Muscle of leg (tissue), 16 donors: ENCODE measurements at places on chromosomes 11 and 22.

DNA sequence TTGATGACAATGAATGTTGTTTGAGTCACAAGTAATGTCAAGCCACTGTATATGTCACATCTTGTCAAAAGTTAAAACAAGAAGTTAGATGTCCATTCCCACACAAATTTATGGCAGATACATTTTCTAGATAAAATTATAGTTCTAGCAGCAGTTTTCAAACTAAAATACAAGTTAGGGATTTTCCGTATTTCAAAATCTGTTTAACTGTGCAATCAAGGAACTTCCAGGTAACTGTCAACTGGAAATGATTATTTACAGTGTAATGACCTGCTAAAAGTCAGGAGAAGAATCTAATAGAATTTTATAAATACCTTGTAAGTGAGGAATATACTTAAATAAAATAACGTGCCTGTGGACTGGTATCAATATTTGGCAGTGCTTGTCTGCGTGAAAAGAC lies 111.5 kb downstream of the PDE3B start:
- no peak for DNase-seq

DNA sequence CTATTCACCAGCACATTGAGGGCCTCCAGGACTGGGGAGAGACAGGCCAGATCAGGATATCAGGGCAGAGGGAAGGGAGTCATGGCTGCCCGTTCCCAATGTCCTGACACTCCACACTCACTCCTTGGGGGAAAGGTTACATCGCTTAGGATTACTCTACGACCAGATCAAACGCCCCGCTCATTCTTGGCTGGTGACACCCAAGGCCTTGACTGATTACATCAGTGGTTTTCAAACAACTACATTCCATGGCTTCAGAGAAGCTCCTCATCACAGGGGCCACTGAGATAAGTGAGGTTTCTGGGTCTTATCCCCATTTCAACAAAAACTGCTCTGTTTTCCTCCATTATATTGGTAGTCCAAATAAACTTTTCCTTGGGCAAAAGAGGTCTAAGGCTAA lies 15.0 kb downstream of the UBE2L6 start:
- DNase-seq, result no peak

GRCh38 chr22:28009272-28009827 lies 90.3 kb upstream of the PITPNB start:
- peak; percentile 85 for DNase-seq

DNA sequence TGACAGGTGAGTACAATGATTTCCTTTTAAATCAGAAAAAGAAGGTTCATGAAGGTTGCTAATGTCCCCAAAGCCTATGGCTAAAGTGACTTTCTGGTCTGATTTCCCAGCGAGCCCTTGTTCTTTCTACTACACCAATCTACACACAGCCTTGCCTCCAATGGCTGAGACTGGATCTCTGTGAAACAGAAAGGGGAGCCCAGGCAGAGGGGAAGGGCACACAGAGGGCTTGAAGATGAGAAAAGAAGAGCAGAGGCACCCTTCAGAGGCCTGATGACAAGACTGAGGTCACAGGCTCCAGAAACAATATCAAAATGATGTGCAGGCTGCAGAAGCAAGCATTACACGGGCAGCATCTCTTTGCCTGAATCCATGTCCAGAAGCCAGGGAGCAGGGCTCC lies 1.5 kb downstream of the SYN3 start:
- DNase-seq, result no peak

- peak; percentile 83 for DNase-seq
Measured at GRCh38 chr11:86930957-86931547, 24.1 kb downstream of the FZD4 start.

- DNase-seq, result no peak
Measured at GRCh38 chr22:48101704-48102103, 1339.3 kb downstream of the TBC1D22A start.

GRCh38 chr11:12377824-12378593 lies 638 bp downstream of the PARVA start:
- peak; percentile 80 for DNase-seq

DNA sequence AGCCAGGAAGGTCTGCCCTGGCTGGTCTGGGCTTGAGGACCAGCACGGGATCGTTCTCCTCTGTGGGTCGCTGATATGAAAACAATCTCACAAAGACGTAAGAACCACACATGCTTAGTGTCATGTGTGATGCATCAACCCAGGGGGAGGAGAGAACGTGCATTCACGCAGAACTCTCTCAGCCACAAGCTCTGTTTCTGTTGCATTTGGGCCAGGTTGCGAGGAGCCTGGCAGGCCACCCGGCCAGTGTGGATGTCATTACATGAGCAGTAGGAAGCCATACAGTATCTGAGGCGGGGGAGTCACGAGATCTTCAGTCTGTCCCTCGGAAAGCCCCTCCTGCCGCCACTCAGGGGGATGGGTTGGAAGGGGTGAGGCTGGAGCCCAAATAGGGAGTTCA lies 53.1 kb upstream of the KCNQ1OT1 start:
- no peak for DNase-seq

- no peak for DNase-seq
Measured at GRCh38 chr11:104205838-104206237, 41.9 kb upstream of the PDGFD start.

DNA sequence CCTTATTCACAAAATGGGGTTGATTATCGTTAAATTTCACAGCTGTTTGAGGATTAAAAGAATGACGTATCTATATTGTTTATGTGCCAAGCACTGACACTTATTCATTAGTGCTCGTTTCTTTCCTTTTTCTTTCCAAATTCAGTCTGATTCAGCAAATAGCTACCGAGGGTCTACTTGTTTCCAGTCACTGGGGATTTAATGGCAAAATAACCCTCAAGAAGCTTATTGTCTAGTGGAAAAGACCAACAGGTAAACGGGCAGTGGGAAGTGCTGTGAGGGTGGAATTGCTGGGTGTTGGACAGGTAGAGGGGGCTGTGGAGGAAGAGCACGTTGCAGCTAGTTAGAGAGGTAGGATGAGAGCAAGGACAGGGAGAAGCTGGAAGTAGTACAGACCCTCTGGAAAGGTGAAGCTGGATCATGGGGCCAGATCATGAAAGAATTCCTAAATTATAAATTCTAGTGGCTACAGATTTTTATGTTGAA lies 48.3 kb upstream of the BIRC3 start:
- no peak for DNase-seq

GRCh38 chr11:3196161-3197043 lies 22.2 kb downstream of the MRGPRG start:
- peak; percentile 22 for DNase-seq

DNA sequence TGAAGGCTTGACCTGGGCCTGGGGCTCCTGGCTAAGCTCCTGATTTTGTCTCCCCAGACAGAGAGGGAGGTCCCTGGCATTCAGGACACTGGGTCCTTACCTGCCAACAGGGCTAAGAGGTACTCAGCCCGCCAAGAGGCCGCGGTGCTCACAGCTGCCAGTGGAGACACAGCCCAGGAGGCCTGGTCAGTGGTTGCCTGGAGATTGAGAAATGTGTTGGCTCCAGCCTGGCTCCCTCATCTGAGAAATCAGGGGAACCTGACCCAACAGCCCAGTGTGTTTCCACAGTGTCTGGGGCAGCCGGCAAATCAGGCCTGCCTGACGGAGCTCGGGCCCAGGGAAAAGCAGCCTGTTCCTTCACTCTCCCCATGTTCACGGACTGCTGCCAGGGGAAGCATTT lies 79.4 kb upstream of the NAV2 start:
- no peak for DNase-seq

- DNase-seq, result peak; percentile 22
Measured at GRCh38 chr22:29307596-29308147, 1.2 kb downstream of the GAS2L1 start.

DNA sequence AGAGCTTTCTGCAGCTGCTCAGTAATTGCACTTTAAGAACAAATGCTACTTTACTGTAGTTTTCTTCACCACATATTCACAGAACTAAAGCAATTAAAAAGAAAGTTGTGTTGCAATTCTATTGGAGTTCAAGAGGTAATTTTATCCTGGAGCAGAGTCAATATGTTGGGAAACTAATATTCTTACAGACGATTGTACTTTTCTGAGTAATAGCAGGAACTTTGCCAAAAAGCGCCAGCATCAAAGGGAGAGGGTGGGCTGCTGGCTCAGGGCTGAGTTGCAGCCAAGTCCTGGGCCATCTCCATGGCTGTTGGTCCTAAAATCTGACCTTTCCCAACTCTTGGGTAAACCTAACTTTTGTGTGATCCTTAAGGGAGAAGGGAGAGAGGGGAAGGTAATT lies 73.6 kb upstream of the MYO18B start:
- peak; percentile 65 for DNase-seq

DNA sequence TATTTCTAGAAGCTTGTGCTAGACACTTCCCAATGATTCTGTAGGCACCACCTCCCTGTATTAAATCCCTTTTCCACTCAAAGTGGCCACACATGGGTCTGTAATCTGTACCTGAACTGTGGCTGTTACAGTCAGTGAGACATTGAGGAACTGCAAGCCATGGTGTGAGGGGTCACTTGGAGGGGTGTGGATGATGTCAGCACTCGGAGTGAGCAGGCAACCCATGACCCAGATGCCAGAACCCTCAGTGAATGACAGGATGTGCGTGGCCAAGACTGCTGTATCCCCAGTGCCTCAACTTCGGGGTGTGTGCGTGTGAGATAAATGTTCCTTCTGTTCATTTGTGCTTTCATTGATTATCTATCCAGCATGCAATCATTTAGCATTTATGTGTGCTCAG lies 14.7 kb upstream of the SHANK3 start:
- no peak for DNase-seq

GRCh38 chr11:65911682-65912568 lies 6.9 kb downstream of the C11orf68 start:
- DNase-seq, result peak; percentile 78

GRCh38 chr22:35502836-35503235 lies 37.8 kb upstream of the RASD2 start:
- no peak for DNase-seq

DNA sequence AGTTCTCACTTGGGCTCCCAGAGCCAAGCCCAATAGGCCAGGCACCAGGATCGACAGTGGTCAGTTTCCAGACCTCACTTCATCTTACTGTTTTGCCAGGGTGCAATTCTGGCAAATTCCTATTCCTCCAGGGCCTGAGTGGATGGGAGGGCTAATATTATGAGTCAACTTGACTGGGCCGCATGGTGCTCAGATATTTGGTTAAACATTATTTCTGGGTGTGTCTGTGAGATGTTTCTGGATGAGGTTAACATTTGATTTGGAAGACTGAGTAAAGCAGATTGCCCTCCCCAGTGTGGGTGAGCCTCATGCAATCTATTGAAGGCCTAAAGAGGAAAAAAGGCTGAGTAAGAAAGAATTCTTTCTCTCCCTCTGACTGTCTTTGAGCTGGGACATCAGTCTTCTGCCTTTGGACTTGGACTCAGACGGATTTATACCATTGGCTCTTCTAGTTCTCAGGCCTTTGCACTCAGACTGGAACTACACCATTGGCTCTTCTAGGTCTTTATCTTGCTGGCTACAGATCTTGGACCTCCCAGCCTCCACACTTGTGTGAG lies 132.9 kb upstream of the ZBED5 start:
- DNase-seq, result no peak

GRCh38 chr11:115284773-115285172 lies 219.4 kb downstream of the CADM1 start:
- DNase-seq, result no peak

DNA sequence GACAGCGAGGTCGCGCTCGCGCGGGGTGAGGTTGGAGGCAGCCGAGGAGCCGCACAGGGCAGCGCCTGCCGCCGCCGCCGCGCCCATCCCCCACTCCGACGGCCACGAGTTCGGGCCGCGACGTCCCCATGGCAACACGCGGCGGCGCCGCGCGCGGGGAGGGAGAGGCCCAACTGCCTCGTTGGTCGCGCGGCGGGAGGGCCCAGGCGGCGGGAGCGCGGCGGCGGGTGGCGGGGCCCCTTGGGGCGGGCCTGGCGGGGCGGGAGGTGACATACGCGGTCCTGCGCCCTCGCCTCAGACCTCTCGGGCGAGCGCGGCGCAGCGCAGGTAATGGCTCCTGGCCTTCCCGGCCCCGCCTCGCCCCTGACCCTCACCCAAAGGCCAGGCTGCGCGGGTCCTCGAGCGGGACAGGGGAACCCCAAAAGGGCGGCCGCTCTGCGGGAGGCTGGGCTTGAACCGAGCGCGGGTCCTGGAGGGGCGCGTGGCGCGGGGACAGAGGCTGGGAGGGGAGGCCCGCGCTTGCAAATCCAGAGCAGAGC lies at the start of gene DEUP1:
Gene DEUP1 (plus strand): TSS at position 297 of the 539 bp plus-strand sequence. CDS start 1,518 bp downstream, outside the sequence.
- DNase-seq, result peak; percentile 57

DNA sequence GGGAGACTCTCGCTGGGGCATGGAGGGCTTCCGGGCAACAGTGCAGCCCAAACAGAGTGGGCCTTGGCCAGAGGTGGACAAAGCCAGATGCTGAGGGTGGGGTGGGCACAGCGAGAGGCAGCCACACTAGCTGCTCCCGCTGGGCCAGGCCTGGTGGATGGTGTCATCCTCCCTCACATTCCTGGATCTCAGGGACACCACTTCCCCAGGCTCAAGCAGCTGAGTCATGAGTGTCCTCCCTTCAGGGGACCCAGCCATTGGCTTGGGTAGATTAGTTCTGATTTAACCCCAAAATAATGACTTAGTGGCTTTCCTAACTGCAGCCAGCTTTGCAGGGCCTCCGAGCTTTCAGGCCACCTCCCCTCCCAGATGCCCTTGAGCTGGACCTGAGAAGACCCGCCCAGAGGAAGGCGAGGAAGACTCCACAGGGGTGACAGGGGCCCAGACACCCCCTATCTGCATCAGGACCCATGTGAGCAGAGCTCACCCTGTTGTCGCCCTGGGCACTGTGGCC lies 25.9 kb upstream of the WNT7B start:
- no peak for DNase-seq

GRCh38 chr11:2095542-2095941 lies 43.6 kb downstream of the IGF2 start:
- no peak for DNase-seq

- DNase-seq, result no peak
Measured at GRCh38 chr11:62962391-62962790, 22.4 kb downstream of the SLC22A6 start.

- no peak for DNase-seq
Measured at GRCh38 chr22:17410576-17410975, 41.3 kb downstream of the CECR2 start.

GRCh38 chr22:34416022-34416860 lies 496.0 kb upstream of the LARGE1 start:
- no peak for DNase-seq

DNA sequence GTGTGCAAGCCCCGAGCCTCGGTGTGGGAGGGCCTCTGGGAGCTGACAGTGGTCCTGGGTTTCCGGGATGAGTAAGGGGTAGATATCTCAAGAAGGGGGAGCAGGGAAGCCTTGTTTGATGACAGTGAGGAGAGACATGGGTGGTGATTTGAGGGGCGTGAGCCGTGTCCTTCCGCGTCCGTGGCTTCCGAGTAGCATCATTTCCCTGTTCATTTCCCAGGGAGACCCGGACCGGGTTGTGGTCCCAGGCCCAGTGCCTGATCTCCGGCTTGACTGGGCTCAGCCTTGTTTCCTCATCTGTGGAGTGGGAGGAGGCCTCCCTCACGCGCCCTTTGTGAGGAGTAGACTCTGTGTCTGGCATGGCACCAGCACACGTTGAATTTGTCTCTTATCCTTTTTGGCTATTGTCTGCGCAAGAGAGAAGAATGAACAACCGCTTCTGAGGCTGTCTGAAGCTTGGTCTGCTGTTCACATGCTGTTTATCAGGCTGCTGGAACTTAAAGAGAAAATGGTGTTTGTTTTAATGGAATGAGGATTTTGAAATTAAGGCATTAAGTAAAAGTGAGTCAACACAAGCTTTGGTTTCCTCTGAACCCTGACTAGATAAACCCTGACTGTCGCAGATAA lies 348.5 kb downstream of the TBC1D22A start:
- no peak for DNase-seq

- DNase-seq, result no peak
Measured at GRCh38 chr22:48182031-48182430, 1419.6 kb downstream of the TBC1D22A start.
